ENCODE measurements at places on chromosomes 3 and 15. TPM values are rescaled to one million over a fixed set of nuclear protein-coding genes. Genes with fewer than 3 reads are reported as not detected.

Gene TP53BP1
- 33.4 TPM for polyA plus RNA-seq

Gene RFX7
- polyA plus RNA-seq, result 3.0 TPM

Gene CPB1
- 0.11 TPM for polyA plus RNA-seq

Gene KLHL18
- polyA plus RNA-seq, result 6.5 TPM

Gene CPNE9
- polyA plus RNA-seq, result 0.07 TPM

Gene TSC22D2
- 11.2 TPM for polyA plus RNA-seq

Gene TRIM42
- polyA plus RNA-seq, result not detected

Gene STARD9
- polyA plus RNA-seq, result 11.3 TPM

Gene CHRNA3
- 0.27 TPM for polyA plus RNA-seq

Gene PDE8A
- polyA plus RNA-seq, result 33.2 TPM

Gene GABRR3
- not detected for polyA plus RNA-seq

Gene CLRN1
- not detected for polyA plus RNA-seq

Gene ZWILCH
- 5.2 TPM for polyA plus RNA-seq

Gene TIGIT
- 1.00 TPM for polyA plus RNA-seq

Gene DZIP3
- polyA plus RNA-seq, result 5.0 TPM

Gene ACKR4
- polyA plus RNA-seq, result 5.4 TPM

Gene EBLN2
- 1.1 TPM for polyA plus RNA-seq

Gene SGO1
- polyA plus RNA-seq, result 0.58 TPM

Gene ITGA11
- polyA plus RNA-seq, result 2.2 TPM

Gene BCL2A1
- polyA plus RNA-seq, result 2.0 TPM

Gene NAALADL2
- 2.3 TPM for polyA plus RNA-seq

Gene ALG1L2
- polyA plus RNA-seq, result not detected

Gene WDR53
- 13.1 TPM for polyA plus RNA-seq

Gene WDR93
- polyA plus RNA-seq, result 0.33 TPM

Gene GNAT1
- not detected for polyA plus RNA-seq

Gene CILP
- 1.6 TPM for polyA plus RNA-seq

Gene STAB1
- 50.7 TPM for polyA plus RNA-seq

Gene MOBP
- polyA plus RNA-seq, result 1.0 TPM

Gene RASL12
- polyA plus RNA-seq, result 19.1 TPM

Gene CCK
- polyA plus RNA-seq, result not detected

Gene FANCD2OS
- not detected for polyA plus RNA-seq

Gene MUC13
- not detected for polyA plus RNA-seq

Gene CPOX
- 10.6 TPM for polyA plus RNA-seq

Gene CLPX
- 19.0 TPM for polyA plus RNA-seq

Gene EFCAB12
- 0.67 TPM for polyA plus RNA-seq

Gene RBPMS2
- polyA plus RNA-seq, result 6.8 TPM

Gene GABRB3
- 1.3 TPM for polyA plus RNA-seq

All from ovary (tissue), 10 donors.